ENCODE measurements at places on chromosomes 2 and 18. TPM values are rescaled to one million over a fixed set of nuclear protein-coding genes. Genes with fewer than 3 reads are reported as not detected.

DNA sequence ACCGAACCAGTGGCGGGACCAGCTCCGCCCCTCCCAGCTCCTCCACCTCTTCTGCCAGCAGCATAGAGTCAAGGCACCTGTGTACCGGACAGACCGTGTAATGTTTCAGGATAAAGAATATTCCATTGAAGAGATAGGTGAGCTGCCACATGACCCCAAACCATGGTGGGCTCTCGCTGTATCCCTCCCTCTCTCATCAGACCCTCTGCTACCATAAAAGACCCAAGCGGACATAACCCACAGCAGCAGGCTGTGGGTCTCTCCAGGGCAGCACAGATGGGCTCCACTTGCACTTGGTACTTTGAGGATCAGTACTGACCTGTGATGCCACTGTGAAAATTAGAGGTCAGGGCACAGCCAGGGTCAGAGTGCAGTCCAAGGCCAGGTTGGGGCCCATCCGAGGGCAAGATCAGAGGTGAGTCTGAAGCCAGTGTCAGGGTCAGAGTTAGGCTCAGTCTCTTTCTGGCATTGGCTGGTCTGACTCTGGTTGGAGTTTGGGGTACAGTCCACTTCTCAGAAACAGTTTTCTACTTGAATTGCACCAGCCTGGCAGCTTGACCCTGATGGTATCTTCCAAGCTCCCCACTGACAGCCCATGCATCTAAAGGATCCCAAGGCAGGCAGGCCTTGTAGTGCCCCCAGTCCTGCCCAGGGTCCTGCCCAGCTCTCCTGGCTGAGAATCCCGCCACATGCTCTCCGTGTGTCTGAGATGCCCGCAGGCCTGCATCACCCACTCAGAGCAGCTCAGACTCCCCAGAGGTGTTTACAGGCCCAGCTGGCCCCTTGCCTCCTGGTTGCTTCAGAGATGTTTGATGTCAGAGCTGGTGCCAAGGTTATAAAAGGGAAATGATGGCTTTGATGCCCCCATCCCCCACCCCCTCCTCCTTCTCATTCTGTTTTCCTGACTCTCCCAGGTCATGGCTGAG lies 212.1 kb downstream of the DYSF start:
- no peak for DNase-seq

MROH2A gene
- total RNA-seq = not detected

- DNase-seq = no peak
Observed at GRCh38 chr2:20939931-20940795, 103.7 kb downstream of the APOB start.

MORN2 gene
- total RNA-seq = 21.7 TPM

DNA sequence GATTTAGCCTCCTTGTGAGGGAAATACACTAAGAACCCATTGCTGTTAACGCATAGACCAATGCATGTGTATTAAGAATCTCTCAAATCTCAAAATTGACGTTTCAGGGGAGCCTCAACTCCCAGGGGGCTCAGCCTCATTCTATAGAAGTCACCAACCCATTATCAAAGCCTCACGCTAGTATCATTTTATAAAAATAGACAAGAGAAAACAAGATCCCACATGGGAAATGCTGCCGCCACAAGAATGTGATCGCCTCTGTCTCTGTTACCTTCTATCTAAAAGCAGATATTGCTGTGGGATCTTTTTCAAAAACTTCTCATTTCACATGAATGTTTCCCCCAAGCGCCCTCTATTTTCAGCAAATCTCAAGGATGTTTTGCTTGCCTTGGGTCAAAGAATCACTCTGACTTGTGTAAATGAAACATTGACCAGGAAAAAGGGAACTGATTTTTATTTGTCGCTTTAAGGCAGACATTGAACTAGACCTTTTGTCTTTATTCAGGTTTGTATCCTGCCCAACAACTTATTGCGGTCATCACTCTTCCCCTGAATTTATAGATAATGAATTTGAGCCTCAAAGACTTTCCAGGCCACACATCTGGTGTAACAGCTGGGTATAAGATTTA lies 679.0 kb upstream of the ID2 start:
- DNase-seq = peak; percentile 7

FNDC4 gene
- total RNA-seq = 6.1 TPM

RNPEPL1 gene
- total RNA-seq = 19.3 TPM

- DNase-seq = no peak
Observed at GRCh38 chr2:212050871-212051270, 487.7 kb downstream of the ERBB4 start.

MARCO gene
- not detected for total RNA-seq

DCDC2C gene
- total RNA-seq = not detected

- DNase-seq = no peak
Observed at GRCh38 chr2:20371323-20372025, 20.8 kb upstream of the PUM2 start.

DNA sequence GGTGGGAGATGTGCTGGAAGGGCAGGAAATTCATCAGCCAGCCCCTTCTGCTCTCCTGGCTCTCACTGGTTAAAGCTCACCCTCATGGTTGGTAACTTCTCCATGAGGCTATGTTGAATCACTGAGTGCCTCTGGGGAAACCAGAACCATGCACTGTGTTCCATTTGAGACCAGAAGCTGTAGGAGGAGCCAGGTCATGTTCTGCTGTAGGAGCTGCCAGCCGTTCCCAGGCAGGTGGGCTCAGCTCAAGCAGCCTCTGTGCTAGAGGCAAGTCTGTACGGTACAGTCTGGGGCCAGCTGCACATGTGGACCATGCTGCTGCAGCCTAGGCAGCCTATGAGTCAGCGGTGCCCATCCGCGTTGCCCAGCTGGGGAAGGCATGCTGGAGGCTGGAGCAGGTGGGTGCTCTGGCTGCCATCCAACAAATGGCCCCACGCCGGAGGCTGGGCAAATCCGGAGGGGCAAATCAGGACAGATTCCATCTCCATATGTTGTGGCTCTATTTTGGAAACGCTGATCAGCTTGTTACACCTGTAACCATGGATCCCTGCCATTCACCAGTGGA lies 22.0 kb upstream of the KCNF1 start:
- DNase-seq = peak; percentile 78

DNA sequence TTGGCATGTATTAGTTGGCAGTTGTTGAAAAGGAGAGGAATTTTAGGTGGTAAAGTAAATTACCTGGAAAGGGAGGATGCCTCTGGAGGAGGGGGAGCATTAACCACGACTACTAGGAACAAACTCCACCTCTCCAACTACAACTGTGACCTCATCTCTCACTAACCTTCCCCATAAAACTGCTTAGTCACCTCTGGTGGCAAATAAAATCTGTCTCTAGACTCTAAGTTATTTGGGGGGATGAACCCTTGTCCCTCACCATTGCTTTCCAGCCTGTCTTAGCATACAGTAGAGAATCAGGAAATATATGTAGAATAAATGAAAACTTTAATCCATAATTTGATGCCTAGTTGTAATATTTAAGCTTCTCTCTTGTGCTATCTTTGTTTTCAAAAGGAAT lies 27.6 kb upstream of the MYO1B start:
- peak; percentile 58 for DNase-seq

DNA sequence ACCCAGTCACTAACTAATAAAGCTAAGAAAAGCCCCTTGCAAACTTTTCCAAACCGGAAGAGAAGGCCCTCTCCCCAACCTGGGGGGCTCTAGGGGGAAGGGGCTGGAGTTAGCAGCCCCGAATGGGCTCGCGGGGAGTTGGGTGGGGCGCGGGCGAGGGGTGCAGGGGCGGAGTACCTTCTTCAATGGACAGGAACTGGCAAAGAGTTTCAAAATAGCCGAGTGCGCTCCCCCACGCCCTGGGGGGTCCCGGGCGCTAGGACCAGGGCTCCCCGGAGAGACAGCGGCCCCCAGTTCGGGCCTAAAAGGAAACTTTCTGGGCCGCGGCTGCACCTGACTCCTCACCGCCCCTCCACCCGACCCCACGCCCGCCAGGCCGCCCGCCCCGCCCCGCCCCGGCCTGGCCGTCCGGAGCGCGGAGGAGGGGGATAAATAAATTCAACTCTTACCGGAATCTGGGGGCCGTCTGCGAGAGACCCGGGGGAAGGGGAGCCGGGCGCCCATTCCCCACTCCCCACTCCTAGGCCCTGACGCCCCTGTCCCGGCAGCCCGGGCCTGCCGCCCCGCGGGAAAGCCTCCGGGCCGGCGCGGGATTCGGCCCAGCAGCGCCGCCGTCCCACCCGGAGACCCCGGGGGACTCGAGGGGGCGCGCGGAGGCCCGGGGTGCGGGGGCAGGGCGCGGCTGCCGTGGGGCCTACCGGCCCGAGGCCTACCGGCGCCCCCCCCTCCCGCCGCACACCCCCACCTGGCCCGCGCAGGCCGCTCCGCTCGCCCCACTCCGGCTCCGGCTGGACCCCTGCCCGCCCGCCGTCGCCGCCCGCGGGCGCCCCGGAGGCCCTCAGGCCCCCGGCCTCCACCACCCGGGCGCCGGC lies 868 bp downstream of the INO80D start:
- peak; percentile 42 for DNase-seq
